Transverse colon (tissue), 4 donors: ENCODE measurements at places on chromosomes 1 and 21.

- no peak for DNase-seq
Observed at GRCh38 chr1:7656557-7657215, 114.4 kb upstream of the VAMP3 start.

DNA sequence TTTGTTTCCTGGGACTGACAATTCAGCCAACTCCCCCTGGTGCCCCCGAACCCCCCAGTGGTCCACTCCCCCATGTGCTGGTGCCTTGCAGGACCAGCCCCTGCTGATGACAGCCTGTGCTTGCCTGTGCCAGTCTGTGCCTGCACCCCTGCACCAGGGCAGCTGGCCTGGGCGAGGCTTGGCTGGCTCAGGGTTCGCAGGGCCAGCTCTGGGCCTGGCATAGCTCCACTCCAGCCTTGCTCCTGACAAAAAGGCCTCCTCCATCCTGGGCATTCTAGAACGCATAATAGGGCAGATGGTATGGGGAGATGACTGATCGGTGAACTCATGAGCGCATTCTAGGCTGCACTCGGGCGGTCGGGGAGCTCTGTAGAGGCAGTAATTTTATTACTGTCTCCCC lies 5.4 kb downstream of the CNTN2 start:
- no peak for DNase-seq

DNA sequence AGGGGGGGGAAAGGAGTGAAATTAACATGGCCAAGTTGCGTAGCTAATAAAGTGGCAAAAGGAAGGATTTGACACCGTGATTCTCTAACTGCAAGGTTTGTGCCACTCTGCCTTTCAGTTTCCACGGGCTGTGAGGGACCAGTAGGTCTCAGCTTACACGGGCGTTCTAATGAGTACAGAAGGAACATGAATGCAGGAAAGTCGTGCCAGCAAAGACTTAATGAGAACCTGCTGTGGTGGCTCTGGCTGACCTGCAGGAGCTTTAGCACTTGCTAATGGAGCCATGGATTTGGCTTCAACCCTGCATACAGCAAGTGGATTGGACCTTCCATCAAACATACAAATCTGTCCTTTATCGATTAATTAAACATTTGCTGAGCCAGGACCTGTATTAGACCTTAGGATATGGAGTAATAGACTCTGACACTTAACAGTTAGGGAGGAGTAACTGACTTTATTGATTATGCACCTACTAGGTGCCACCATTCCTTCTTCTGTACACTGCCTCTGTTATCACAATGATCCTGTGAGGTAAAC lies 15.1 kb upstream of the PITHD1 start:
- DNase-seq: no peak

DNA sequence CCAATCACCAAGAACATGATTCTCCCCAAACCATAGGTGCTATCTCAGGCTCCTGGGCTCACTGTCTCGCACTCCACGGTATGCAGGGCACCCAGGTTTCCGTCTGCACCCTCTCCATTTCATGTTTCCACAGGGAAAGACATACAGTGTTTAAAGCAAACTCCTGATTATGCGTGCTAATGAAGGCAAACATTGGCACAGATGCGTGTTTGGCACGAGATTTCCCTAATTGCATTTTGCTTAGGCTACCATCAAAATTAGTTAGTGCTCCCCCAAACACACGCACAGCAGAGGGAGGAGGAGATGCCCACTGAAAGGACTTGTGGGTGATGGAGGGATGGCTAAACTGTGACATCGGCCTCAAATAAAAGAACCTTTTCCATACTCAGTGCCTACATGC lies 32.2 kb upstream of the TIAM1 start:
- DNase-seq: no peak

DNA sequence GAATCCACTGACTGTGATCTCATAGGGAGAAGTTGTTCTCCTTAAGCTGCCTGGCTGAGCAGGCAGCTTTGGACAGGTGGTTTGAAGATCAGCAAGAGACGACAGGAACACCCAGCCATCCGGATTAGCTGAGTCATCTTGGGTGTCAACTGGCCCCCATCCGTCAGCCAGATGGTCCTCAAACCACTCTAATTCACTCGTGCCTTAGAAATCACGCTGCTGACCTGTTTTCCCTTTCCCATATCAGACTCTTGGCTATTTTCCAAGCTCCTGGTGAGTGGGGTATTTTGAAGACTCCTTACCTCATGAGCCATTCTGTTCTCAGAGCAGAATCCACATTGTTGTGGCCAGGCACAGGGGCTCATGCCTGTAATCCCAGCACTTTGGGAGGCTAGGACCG lies 149.1 kb upstream of the L1TD1 start:
- DNase-seq: no peak
